ENCODE measurements at places on chromosomes 1 and 21.

DNA sequence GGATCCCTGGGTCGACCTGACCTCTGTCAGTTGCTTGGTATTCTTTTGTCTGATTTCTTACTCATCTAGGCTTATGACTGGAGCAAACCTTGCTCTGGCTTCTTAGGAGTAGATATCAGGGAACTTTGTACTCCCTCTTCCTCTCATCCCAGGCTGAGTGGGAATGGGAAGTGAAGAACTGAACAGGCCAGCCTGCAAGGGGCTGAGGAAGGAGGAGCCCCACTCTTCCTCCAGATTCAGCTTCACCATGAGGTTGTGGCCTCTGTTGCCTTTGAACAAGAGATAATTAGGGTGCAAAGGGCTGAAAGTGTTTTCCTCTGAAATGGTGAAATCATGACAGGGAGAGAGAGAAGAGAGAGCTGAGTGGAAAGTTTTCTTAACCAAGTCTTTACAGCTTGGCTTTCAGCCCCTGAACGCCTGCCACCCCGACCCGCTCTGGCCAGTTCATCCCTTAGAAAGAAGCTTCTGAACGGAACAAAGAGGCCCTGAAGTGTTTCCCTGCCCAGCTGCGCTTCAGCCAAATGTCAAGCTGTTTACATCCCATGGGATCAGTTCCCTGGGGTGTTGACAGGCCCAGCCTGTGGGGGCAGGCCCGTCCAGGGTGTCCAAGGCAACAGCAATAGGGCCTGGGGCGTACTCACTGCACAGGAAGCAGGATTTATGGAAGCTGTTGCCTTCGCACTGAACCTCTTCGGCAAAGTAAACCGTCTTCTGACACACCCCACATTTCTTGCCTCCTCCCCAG, 11.2 kb downstream of the CSRP1 start:
- no peak for DNase-seq

GRCh38 chr21:36245115-36245514, 74.9 kb upstream of the MORC3 start:
- DNase-seq, result no peak

DNA sequence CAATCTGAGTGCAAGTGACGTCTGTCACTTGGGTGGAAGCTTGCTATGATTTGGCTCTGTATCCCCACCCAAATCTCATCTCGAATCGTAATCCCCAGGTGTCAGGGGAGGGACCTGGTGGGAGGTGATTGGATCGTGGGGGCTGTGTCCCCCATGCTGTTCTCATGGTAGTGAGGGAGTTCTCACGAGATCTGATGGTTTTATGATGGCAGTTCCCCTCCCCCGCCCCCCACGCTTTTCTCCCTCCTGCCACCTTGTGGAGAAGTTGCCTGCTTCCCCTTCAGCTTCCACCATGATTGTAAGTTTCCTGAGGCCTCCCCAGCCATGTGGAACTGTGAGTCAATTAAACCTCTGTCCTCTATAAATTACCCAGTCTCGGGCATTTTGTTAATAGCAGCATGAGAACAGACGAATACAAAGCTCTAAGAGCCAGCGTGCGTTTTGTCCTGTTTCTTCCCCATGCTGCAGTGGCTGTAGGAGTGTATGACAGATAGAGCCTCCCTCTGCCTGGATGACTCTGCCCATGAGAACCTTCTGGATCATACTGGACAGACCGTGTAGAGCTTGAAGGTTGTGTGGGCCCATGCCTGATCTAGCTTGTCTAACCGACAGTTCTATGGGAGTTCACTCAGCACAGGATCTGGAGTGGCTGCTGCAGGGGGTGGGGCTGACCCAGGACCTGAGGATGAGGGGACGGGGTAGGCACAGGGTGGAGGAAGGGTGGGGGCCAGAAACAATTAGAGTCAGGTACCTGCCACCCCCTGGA, 139.7 kb upstream of the ERRFI1 start:
- DNase-seq, result no peak

- DNase-seq, result no peak
Measured at GRCh38 chr1:201183209-201183608, 7.4 kb upstream of the IGFN1 start.

DNA sequence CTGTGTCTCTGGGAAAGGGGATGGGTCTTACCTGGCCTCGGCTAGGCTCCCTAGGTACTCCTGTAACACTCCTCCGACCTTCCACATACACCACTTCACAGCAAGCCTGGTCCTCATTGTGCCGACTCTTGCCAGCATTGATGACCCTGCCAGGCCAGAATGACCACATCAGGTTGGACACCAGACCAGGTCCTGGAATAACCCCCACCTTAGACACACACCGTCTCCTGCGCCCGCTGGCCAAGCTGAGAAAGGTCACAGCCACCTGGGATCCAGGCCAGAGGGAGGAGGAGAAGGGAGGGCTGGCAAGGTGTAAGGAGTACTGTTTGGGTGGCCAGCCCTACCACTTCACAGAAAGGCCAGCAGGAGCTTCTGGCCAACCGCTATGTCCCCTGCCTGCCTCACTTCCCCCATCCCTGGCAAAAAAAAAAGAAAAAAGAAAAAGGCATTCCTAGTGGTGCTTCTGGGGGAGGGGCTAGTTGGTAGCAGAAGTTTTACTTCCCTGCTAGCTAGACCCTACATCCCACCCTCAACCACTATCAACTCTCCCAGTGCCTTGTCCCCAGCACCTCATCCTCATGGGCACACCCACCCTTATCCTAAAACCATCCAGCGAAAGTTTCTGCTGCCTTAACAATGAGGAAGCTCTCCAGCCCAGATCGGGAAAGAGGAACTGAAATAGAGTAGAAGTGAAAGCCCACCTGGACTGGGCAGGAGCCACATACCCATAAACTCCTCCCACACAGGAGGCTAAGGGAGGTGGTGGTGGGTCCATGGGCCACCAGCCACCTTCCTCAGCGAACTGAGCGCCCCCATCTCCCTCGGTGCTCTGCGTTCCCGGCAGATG, 1.4 kb downstream of the PPM1J start:
- no peak for DNase-seq
